ENCODE measurements at places on chromosomes 7 and 10.

DNA sequence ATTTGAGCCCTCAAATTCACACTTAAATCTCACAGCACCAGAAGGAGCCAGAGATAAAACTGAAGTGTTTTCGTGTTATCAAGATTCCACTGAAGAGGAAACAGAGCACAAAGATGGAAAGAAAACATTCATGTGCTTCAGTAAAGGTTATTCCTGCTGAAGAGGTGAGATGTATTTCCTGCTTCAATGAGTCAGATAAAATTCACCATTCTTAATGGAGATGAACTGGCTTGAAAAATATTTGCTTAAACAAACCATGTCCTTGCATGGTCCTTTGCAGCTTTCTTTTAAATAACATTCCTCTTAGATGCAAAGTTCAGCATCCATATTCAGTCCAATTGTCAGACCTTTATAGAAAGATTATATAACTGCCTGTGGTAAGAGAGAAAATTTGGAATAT lies 294.2 kb downstream of the IPMK start:
- peak; percentile 32 for DNase-seq

- peak; percentile 24 for DNase-seq
Observed at GRCh38 chr7:39633563-39634477, 10.4 kb downstream of the RALA start.

- DNase-seq = no peak
Observed at GRCh38 chr7:155448632-155449007, 9.3 kb upstream of the EN2 start.

- peak; percentile 67 for DNase-seq
Observed at GRCh38 chr7:66921396-66921917, 432 bp downstream of the TMEM248 start.

GRCh38 chr10:13812804-13813203 lies 226.0 kb downstream of the PRPF18 start:
- no peak for DNase-seq

- DNase-seq = no peak
Observed at GRCh38 chr7:23404546-23405239, 65.6 kb downstream of the IGF2BP3 start.

DNA sequence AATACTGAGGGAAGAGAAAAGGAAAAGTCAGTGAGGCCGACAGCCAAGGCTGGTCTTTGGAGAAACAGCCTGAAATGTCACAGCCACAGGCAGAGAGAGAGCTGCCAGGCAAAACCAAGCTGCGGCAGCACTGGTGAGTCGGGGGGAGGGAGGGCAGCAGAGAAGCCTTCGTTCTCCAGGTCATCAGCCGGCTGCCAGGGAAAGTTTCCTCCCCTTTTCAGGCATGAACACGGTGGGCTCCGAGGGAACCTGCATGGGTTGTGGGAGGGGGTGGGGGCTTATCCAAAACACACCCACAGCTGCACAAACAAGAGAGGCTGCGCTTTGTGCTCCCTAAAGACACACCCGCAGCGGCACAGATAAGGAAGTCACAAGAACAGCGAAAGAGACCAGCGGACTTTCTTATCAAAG lies 62.3 kb upstream of the NKX6-2 start:
- no peak for DNase-seq

- DNase-seq = peak; percentile 89
Observed at GRCh38 chr10:132065491-132066105, at the start of gene JAKMIP3. JAKMIP3 (plus strand) TSS chr10:132065946; CDS start chr10:132104809, 38,863 bp downstream.

GRCh38 chr7:30321089-30321881 lies 36.9 kb downstream of the ZNRF2 start:
- peak; percentile 45 for DNase-seq

DNA sequence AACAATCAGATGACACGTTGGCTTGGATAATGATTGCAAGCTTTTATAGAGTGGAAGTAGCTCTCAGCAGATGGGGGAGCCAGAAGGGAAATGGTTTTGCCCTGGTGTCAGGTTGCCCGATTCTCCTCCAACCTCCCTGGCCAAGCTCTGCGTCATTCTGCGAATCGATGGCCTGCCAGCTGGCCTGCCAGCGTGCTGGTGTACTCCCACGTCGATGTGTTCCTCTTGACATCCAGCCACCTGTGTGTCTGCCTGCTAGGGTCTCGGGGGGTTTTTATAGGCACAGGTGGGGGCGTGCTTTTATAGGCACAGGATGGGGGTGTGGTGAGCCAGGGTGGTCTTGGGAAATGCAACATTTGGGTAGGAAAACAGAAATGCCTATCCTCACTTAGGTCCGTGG lies 4.6 kb downstream of the NET1 start:
- DNase-seq = no peak

DNA sequence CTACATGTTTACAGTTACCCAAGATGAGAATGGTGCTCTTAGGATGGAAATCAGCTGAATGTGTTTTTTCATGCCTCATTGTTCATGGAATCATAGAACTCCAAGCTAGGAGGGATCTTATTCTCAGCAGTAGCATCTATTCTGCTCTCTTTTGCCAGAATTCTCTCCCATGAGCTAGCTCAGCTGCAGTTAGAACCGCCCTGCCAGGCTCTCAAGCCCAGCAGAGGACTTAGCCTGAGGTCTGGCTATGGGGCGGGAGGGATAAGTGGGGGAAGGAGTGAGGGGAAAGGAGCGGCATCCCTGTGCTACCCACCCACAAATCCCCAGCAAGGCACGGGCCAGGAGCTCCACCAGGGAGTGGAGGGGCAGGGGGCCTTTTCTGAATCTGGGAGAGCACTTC lies 120.7 kb upstream of the PLXNA4 start:
- DNase-seq = no peak

DNA sequence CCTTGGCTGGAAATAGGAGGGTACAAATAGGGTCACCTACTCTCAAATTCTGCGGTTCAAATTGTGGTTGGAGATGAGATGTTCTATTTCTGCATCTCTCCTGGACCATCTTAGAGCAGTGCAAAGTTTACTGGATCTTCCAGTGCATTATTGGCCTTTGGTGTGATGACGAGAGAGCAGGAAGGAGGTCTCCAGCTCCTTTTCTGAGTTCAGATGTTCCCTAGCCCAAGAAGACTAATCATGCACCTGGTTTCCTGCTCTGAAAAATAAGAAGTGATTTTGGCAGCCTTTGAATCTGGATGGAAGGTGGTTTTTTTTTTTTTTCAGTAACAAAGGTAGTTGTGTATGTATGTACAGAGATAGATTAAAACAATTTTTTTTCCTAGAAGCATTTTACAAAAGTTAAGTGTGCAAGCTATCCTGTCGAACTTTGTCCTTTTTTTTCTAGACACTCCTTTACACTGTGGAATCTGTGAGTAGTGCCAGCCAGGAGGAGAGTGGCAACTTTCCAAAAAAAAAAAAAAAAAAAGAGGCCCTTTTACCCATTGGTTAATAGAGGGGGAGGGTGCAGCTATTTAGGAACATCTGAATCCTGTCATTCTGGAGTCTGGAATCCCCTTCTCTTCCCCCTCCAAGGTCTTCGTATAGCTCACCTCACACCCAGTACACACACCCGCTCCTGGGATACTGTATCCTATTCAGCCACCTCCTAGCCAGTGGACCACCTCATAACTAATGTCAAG lies 26.3 kb downstream of the PAPSS2 start:
- DNase-seq = no peak

GRCh38 chr10:97759158-97759887 lies 12.5 kb downstream of the SFRP5 start:
- DNase-seq = peak; percentile 51

DNA sequence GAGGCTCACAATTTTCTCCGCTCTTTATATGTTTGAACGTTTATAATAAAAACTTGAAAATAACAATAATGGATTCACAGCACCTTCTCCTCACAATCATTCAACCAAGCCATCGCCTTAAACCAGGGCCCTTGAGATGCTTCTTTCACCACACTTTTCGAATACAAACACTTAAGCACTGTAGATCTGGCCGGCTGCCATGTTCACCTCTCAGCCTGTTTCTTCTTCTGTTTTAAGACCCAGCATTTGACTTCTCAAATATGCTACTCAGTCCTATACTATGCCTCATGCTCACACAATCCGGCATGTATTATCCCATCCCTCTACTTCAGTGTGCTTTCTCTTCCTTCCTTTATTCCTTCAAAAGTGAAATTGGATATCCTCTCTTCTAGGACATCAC lies 280.6 kb downstream of the TFEC start:
- DNase-seq = no peak

DNA sequence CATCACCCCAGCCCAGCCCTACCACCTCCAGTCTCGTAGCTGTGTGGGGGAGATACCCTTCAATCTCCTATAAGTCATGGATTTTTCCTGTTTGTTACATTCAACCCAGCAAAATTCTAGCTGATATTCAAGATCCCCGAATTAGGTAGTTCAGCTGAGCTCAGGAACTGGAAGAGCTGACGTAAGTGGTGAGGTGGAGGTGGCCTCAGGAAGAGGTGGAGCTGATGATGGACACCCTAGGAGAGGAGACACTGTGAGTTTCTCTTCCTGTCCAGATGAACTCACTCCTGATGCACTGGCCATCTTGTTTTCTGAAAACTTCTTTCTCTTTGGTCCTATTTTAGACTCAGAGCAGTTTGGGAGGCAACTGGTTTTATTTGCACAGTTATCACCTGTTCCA lies 90.5 kb upstream of the PITRM1 start:
- DNase-seq = peak; percentile 5

DNA sequence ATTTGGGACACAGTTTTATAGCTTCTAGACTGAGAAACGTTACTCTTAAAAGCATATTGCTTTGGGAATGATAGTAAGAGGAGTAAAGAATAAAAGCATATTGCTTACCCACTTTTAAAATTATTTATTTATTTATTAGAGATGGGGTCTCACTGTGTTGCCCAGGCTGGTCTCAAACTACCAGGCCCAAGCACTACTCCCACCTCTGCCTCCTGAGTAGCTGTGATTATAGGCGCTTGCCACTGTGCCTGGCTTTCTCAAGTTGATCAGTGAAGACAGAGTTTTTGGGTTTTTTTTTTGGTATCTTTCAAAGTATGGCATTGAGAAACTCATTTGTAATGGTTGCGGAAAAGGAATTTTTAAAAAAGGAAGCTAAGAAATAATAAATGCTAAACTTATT lies 68.0 kb downstream of the AHCYL2 start:
- no peak for DNase-seq

DNA sequence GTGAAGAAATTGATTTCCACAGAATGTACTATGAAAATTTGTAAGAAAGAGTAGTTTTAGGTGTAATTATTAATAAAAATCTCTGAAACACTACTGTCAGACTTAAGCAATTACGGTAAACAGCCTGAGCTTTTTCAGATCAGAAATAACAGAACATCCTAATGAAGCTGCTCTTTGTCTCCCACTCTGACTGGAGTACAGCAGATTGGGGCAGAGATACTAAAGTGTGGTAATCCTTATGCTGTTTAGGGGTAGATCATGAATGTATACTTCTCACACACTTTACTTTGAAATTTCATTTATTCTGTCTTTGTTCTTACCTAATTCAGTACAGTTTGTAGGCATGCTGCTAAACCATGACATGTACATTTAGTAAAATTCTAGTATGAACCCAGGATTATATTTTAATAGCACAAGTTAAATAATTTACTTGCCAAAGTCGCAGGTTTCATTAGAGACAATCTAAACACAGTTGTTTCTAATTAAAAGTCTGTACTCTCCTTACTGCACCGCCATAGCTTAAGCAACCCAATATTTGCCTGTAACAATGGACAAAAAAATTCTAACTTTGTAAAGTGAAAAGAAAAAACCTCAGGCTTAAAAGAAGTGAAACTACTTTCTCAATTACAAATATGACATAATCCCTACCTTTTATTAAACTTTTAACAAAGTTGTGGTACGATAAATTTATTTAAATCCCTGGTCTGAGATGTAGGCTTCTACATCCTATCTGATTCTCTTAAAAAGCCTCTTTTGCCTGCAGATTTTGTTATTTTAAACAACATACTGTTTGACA lies 88.8 kb downstream of the KMT2E start:
- DNase-seq = no peak

DNA sequence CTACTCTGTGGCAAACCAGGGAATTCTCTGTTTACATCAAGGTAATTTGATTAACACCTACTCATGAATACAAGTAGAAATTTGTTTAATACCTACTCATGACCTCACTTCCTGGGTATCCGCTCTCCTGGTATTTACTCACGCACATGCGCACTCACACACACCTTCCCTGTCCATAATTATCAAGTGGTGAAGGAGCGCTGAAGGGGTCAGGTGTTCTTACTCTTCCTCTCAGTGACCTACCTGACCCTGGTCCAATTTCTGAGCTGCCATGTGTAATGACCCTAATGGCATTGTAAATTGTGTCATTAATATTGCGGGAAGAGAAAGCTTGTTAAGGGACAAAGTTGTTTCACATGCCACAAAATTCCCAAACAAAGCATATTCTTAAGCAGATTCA lies 41.3 kb upstream of the TRIL start:
- DNase-seq = peak; percentile 6

DNA sequence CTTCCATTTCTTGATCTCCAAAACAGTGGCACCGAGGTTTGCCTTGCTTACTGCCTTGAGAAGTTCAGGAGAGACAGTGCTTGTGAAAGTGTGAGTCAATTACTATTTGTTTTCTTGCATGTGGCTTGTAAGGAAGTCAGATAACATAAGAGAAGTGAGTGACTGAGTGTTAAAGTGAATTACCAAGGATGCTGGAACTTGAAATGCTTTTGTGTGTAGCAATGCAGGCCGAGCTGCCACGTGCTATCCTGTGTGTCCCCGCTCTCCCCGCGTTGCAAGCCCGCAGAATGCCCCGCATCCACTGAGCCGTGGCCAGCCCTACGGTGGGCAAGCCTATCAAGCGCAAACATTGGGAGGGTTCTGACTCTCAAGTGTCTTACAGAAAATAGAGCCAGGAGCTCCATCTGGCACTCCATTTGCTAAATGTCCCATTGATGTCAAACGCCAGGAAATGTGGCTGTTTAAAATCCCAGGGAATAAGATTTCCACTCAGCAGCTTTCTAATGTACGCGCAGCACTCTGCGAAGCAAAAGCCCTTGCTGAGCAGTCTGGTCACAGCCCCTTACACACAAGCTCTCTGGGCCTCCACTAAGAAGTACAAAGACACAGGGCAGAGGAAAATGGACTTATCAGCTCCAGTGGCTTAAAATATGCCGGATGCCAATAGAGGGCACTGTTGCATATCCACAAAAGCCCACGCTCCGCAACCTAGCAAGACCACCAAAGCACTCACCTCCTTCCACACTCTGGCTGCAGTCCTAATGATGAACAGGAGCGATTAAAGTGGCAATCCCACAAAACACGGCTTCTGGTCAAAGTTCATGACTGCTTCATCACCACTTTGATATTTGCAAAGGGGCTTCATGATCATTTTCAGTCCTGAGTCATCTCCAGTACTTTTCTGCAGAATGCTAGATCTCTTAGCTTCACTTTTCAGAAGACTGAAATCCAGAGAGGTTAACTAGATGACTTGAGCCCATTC lies 158.0 kb upstream of the ITGB1 start:
- DNase-seq = peak; percentile 57

- DNase-seq = no peak
Observed at GRCh38 chr7:88523645-88524044, 217.0 kb upstream of the STEAP4 start.

- DNase-seq = no peak
Observed at GRCh38 chr10:73332379-73332778, 26.3 kb downstream of the CFAP70 start.

Data from M059J (cell line).